ENCODE measurements at places on chromosomes 4 and X. TPM values are rescaled to one million over a fixed set of nuclear protein-coding genes. Genes with fewer than 3 reads are reported as not detected.

The CEP44 gene
- polyA plus RNA-seq = 13.9 TPM

DNA sequence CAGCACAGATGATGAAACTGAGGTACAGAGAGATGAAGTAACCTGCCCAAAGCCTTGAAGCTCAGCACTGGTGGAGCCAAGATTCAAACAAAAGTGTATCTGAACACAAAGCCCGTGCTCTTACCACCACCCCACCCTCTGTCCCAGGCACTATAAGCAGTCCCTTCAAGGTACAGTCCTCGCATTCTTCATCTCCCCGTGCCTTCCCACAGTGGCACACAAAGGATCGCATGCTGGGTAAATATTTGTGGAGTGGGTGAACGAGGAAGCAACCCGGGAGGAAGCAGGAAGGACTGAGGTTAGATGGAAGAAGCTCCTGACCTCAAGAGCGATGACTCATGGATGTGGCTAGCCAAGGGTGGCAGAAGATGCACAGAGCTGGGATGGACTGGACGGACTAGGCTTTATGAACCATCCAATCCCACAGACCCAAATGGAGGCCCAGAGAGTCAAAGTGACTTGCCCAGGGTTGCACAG lies 18.4 kb downstream of the IQSEC2 start:
- DNase-seq = no peak

- no peak for DNase-seq
These were observed at the start of gene LRRC66 for GRCh38 chr4:52019936-52020657. Gene LRRC66, minus strand, starts transcription at chr4:52020363. Its CDS starts 2,750 bp downstream, at chr4:52017613.

DNA sequence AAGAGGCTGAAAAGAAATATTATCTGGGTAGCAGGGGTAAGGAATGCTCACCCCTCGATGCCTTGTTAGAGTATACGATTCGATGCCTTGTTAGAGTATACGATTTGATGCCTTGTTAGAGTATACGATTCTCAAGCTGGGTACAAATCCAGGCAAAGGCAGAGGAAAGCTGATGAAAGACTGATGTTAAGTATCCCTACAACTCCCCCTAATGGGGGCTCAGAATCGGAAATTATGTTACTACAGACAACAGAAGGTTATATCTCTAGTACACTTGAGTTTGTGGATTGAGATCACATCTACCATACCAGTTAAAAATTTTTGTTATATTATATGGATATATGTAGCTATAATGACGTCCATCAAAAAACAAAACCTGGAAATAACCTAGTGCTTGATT lies 4.8 kb downstream of the LRRC66 start:
- DNase-seq = no peak

DNA sequence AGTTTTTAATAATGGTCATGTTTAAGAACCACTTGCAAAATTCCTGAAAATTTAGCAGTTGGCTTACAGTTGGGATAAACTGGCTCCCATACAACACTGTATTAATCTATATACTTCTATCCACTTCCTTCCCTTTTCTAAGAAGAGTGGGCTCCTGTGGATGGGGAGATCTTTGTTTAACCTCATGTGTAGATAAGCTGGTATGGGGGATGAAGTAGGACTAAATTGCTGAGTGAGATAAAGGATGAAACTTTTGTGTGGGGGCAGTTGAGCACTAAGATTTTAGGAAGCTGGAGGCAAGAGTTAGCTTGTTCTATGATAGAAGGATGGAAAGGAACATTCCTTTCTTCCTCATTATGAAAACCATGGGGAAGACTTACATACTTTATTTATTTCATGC lies 54.6 kb upstream of the ATP8A1 start:
- DNase-seq = no peak
